ENCODE measurements at places on chromosomes 16 and 17.

- no peak for DNase-seq
These were observed 29.1 kb downstream of the DUSP14 start for GRCh38 chr17:37518826-37519225.

DNA sequence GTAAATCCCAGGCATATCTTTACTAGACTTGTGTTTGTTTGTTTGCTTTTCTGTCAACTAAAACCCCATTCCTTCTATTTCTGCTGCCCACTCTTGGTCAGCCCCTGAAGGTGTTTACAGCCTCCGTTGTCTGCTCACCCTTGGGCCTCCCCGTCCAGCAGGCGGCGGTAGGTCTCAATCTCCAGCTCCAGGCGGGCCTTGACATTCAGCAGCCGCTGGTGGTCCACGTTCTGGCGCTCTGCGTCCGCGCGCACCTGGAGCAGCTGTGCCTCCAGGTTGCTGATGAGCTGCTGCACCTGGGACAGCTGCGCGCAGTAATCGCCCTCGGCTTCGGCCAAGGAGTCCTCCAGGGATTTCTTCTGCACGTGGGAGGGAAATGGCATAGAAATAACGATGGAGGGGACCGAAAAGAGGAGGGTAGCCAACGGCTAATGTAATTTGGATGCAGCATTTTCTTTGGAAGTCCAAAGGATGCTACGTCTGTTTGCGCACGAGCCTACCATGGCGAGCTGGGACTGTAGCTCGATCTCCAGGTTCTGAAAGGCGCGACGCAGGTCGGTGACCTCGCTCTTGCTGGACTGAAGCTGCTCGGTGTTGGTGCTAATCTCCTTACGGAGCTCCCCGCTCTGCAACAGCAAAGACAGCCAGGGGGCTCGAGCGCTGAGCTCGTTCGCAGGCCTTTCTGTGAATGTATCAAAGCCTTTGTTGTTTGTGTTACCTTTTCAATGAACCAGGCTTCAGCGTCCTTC is 3.9 kb downstream of the KRT12 start:
- DNase-seq = no peak

DNA sequence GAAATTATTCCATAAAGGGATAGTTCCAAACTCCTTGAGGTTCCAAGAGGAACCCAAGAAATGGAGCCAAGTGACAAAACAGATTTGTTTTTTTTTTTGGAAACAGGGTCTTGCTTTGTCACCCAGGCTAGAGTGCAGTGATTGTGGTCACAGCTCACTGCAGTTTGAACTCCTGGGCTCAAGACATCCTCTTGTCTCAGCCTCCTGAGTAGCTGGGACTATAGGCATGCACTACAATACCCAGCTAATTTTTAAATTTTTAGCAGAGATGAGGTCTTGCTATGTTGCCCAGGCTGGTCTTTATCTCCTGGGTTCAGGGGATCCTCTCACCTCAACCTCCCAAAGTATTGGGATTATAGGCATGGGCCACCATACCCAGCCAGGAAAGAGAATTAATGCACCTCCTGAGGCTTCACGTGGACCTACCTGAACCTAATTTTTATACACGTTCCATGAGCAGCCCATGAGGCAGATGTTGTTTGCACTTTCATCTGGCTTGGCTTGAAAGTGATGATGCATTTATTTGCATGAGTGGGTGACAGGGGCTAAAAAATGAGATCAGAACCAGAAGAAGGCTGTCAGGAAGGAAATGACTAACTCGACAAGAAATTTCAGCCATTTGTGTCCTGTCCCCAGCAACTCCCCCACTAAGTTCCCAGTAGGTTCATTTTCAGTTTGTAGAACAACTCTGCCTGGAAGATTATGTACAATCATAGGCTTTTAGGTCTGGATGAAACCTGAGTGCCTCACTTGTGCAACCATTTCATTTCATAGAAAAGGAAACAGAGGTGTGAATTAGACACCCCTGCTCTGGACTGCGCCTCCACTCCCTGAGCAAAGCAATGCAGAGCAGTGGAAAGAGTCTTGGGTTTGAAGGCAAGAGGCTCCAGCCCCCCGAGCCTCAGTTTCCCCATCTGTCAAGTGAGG is 10.3 kb upstream of the IRF8 start:
- DNase-seq = peak; percentile 97

- DNase-seq = no peak
These were observed 29.4 kb upstream of the PRKCA start for GRCh38 chr17:66272811-66273585.

GRCh38 chr16:10200637-10201586 is 18.7 kb upstream of the GRIN2A start:
- DNase-seq = no peak

- DNase-seq = no peak
These were observed 10.6 kb downstream of the ZNF668 start for GRCh38 chr16:31063495-31063842.

DNA sequence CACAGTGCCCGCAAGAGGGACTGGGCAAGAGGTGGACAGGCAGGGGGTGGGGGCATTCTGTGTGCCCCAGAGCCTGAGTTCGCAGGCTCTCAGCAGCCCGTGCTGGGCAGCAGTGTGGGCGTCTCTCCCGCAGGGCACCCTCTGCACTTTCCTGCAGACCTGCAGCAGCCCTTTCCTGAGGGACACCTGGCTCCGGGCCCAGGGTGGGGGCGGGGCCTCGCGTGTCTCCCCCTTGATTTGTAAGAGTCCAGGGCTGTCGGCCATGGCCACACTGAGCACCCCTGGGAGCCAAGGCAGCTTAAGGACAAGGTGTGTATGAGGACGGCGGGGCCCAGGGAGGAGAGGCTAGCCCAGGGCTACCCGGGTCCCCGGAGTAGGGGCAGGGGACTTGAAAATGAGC is 33.4 kb upstream of the SLC38A10 start:
- DNase-seq = no peak

GRCh38 chr16:73279451-73279850 is 231.5 kb upstream of the ZFHX3 start:
- DNase-seq = no peak

DNA sequence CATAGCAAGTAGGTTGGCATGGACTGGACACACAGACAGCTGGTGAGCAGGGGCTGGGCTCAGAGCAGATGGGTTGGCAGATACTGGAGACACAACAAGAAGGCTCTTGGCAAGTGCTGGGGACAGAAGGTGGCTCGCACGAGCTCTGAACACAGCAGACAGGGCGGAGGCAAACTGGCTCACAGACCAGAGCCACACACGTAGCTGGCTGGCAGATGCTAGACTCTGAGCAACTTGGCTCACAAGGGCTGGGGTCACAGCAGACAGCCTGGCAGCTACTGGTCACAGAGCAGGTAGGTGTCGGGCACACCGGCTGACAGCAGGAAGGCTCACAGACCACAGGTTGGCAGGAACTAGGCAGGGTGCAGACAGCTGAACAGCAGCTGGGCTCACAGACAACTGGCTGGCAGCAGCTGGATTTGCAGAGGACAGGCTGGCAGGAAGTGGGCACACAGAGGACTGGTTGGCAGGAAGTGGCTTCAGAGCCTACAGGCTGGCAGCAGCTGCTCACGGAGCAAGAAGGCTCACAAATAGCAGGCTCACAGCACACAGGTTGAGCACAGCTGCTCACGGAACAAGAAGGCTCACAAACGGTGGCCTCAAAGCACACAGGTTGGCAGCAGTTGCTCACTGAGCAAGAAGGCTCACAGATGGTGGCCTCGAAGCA is 725 bp downstream of the KRTAP16-1 start:
- DNase-seq = peak; percentile 70

GRCh38 chr16:75309899-75310430 is 58.5 kb upstream of the BCAR1 start:
- no peak for DNase-seq

GRCh38 chr16:23949630-23950290 is 114.0 kb downstream of the PRKCB start:
- peak; percentile 50 for DNase-seq

GRCh38 chr17:72850410-72851118 is 241.9 kb downstream of the SLC39A11 start:
- no peak for DNase-seq

Data from bone marrow (tissue), 2 donors.